HCT116 (cell line): ENCODE measurements at places on chromosomes 2 and 18.

GRCh38 chr2:8753609-8754008 lies 71.8 kb downstream of the ID2 start:
- DNase-seq = no peak

DNA sequence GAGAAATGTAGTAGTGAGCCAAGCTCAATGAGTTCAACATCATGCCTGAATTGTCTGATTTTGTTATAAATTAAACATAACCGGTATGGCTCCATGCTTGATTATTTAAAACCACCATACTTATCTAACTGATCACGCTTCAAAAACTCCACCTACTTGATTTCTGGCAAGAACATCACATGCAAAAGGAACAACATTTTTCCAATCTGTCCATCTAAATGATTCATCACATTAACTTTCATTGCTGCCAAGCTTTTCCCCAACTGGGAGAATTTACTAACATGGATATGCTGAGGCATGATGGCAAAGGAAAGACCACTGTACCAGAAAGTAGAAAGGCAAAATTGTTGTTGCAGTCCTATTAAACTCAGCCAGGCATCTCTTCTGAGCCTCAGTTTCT lies 286.8 kb downstream of the TRIB2 start:
- DNase-seq = no peak

- no peak for DNase-seq
Measured at GRCh38 chr2:120400551-120400950, 54.6 kb downstream of the INHBB start.

GRCh38 chr18:49819823-49820671 lies 6.7 kb upstream of the ACAA2 start:
- DNase-seq = no peak

- DNase-seq = no peak
Measured at GRCh38 chr2:179253226-179253625, 11.4 kb downstream of the SESTD1 start.

DNA sequence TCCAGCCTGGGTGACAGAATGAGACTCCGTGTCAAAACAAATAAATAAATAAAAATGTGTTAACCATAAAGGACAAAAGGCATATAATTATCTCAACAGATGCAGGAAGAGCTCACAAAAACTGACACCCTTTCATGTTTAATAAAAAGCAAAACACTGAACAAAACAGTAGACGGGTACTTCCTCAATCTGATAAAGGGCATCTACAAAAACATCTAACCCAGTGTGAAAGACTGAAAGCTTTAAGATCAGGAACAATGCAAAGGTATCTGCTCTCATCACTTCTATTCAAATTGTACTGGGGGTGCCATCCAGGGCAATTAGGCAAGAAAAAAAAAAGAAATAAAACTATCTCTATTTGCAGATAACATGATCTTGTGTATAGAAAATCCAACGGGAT lies 11.7 kb upstream of the NCL start:
- DNase-seq = no peak

- no peak for DNase-seq
Measured at GRCh38 chr2:203664029-203664755, 42.2 kb upstream of the CD28 start.
